ENCODE measurements at places on chromosomes 1 and 21.

DNA sequence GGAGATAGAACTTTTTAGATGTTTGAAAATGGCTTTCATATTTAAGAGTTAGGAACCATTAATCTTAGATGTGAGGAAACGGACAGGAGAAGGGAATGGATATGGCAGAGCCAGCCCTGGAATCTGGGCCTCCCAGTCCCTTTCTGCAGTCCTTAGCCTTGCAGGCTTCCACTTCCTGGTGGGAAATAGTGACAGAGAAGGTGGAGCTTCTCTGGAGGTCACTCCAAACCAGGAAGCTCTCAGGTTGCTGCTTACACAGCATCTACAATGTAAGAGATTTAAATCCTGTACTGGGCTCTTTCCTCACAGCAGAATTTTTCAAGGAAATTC is 2.5 kb downstream of the S100A11 start:
- no peak for DNase-seq

DNA sequence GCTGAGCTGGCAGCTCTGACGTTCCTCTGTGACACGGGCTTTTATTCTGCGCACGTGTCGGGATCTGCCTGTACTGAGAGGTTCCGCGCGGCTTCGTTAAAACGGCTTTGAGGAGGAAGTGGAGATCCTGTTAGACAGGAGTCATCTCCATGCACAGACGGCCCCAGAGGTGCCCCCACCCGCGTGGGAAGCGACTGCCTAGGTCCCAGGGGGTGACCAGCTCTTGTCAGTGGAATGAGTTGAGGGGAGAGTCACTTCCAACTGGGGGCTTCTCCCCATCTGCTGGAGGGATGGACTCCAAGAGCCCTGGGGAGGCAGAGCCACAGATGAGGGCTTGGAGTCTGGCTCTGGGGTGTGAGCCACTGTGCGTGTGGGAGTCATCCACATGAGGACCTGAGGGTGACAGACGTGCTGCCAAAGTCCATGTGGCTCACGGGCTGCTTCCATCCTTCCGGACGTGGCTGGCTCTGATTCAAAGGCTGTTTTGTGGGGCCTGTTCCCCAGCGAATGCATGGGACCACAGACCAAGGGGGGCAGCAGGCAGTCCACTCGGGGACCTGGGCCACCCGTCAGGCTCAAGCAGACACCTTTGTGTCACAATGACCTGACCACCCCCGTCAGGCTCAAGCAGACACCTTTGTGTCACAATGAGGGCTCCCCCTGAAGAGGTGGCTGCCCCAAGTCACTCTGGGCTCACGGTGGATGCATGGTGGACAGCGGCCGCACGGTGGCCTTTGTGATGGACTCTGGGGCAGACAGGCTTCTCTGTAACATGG is 26.8 kb downstream of the PTTG1IP start:
- no peak for DNase-seq

DNA sequence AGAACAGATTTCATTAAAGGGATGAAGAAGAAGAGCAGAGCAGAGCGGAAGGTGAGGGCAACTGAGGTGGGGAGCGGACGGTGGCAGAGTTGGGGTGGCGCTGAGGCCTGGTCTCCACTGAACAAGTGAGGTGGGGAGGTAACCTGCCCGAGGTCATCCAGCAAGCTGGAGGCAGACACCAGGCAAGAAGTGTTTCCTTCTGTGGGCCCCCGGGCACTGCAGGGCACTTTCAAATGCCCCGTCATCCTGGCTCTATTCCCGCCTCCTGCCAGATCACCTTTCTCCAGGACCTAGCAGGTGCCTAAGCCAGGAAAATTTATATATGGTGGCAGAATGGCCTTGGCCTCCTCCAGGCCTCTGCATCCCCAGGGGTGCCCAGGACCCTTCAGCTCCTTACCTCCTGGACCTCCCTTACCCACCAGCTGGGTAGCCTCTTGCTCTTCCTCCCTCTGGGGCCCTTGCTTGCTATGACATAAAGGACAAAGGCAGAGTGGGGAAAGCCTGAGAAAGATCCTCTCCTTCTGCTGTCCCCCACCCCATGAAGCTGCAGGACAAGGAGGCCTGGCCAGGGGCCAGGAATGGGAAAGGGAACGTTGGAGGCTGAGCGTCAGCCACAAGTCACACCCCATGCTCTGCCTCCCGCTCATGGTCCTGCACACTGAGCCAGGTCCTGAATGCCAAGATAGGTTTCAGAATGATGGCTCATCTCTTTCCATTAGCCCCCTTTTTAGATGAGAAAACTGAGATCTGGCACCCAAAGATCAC is 29.0 kb downstream of the VWA5B1 start:
- no peak for DNase-seq

- no peak for DNase-seq
Observed at GRCh38 chr1:154729031-154729442, 121.1 kb upstream of the ADAR start.

DNA sequence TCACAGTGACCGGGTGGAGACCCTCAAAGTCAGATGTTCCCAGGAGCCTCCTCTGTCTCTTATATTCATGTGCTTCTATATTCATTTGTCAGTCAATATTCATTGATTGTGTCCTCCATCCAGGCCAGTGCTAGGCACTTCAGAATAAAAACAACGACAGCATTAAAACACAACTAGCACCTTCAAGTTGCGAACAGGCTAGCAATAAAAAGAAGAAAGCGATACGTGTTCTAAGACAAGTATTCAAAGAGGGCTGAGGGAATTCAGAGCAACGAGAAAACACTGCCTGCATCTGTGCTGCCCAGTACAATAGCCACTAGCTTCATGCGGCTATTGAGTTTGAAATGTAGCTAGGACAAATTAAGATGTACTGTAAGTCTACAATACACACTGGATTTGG is 138.0 kb downstream of the PLXNA2 start:
- no peak for DNase-seq

DNA sequence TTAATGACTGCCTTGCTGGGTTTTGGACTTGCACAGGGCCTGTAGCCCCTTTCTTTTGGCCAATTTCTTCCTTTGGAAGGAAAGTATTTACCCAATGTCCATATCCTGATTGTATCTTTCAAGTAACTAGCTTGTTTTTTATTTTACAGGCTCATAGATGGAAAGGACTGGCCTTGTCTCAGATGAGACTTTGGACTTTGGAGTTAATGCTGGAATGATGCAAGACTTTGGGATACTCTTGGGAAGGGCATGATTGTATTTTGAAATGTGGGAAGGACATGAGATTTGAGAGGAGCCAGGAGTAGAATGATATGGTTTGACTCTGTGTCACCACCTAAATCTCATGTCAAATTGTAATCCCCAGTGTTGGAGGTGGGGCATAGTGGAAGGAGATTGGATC is 140.1 kb downstream of the C1orf94 start:
- DNase-seq = no peak

DNA sequence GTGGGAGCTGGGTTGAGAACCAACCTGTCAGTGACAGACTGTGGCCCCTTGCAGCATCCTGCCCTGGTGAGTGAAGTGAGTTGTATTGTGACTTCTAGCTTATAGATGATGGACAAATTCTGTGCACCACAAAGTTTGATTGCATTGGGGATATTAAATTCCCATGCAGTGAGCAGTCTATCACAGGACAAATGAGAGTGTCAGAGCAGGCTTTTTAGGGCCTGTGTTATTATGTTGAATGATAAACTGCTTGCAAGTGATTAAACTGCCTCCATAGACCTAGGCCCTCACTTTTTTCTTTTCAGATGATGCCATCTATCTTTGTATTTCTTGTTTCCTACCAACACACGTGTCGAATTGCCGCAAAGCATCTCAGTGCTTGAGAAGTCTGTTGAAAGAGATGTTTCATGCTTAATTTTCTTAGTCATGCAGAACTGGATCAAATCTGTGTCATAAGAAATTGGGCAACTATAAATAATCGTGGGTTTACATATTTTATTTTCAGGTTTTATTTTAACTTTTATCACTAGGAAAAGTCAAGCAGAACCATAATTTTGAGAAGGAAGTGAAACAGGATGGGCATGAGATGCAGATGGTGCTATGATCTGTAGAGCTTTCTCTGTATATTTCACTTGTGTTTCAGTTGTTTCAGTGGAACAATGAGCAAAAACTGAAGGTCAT is 199.2 kb downstream of the S1PR1 start:
- DNase-seq = no peak

DNA sequence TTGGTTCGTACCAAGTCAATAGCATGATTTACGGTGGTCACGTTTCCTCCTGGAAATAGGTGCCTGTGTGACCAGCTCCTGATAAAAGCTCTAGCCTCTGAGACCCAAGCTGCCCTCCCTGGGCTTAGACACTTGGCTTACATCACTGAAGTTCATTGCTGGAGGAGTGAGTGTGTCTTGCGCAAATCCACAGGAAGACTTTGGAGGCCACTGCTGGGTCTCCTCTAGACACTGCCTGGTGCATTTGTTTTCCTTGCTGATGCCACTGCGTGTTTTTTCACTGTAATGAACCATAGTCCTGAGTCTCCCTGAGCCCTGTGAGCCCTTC is 230.6 kb downstream of the DSCAM start:
- DNase-seq = no peak

DNA sequence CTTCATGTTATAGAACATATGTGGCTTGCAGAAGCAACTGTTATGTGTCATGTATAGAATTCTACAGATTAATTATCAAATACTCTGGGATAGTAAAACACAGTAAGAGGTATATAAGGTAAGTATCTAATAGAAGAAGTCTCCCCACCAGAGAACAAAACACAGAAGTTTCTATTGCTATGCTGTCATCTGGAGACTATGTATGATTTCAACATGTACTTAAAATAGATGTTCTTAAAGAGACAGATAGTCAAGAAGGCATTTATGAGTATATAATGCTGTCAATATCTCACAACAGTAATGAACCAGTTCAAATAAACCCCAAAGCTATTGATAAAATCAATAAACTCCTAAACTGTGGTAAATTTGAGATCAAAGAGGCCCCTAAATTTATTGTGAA is 8.1 kb upstream of the ADCY10 start:
- DNase-seq = no peak

GRCh38 chr1:224127925-224128819 is 14.3 kb downstream of the FBXO28 start:
- DNase-seq = no peak

DNA sequence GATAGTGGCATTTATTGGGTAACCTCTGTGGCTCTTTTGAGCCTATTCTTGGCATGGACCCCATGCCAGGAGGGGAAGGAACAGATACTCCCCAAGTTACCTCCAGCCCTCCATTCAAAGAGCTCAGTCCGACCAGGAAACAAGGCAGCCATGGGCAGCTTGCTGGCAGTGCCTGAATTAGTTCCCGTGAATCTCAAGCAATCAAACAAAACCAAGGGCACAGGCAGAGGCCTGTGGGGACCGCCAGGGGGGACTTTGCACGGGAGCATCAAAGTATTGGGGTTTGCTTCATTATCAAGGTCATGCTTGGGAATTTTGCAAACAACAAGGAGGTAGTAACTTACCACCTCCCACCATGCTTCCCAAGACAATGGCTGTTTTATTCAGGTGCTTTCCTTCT is 81.2 kb upstream of the IFFO2 start:
- DNase-seq = no peak

GRCh38 chr1:81730881-81731280 is 69.9 kb upstream of the ADGRL2 start:
- DNase-seq = no peak

DNA sequence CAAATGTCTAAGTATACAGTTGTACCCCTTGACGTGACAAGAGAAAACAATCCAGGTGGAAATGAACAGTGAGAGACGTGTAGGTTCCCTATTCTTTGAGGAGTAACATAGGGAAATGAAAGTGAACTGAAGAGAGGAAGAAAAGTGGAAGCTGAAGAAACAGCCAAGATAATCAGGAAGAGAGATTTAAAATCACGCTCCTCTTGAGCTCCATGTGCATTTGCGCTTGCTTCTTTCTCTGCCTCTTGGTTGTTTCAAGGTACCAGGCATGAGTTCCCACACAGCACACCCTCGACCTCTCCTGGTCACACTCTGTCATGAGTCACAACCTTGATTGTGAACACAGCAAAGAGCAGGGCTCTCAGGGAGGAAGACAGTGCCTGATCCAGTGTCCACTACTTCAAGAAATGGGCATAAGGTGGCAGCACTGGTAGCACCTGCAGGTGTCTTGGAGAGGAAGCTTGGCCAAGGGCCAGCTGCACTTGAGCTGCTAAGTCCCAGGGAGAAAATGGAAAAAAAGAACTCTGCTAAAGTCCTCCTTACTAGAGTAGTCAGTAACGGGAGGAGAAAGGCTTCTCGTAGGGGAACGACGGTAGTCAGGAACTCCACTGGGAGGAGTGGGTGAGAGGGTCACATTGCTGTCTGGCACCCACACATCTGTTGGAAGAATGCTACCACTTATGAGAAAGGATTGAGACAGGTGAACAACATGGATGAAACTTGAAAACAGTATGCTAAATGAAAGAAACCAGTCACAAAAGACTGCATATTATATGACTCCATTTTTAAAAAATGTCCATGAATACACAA is 18.3 kb upstream of the ARID1A start:
- DNase-seq = no peak

- DNase-seq = no peak
Observed at GRCh38 chr1:111615870-111616715, 3.5 kb upstream of the RAP1A start.

- no peak for DNase-seq
Observed at GRCh38 chr1:53400761-53401674, 58.2 kb upstream of the DMRTB1 start.

DNA sequence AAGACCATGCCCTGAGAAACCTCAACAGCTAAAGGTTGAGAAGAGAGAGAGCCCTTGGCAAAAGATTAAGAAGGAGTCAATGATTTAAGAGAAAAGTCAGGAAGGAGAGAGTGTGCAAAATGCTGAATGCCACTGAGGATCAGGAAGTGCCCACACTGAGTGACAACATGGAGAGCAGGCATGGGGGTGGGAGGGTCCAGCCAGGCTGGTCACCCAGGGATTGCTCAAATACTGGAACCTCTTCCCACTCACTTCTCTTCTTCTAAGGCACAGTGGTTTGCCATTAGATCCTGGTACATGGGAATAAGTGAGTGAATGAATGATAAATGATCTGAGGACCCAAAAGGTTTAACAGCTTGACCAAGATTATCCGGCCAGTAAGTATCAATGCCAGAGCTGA is 11.1 kb downstream of the PRR9 start:
- no peak for DNase-seq

- no peak for DNase-seq
Observed at GRCh38 chr21:28234326-28234725, 758.4 kb downstream of the LTN1 start.

DNA sequence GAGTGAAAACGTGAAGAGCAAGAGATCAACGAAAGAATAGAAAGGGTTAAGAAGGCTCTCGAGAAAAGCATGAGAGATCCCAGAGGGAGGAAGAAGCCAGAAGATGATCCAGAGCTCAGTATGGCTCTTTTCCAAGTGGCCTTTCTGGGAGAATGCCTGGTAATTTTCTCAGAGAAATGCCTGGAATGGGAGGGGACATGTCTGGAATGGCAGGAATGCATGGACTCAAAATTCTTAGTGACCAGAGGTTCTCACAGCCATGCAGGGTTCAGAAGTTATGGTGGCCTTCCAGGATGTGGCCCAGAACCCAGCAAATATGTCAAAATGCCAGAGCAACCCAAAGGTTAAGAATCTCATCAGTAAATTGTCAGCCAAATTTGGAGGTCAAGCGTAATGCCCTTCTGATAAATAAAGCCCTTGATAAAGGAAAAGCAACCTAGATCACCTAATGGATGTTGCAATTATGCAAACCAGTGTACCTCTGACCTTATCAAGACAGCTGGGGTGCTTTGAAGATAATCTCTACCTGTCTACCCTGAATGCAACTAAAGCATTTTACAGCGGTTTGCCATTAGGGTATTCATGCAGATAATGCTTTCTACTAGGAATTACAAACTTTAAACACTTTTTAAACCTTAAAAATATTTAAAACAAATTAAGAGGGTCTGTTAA is 53.1 kb downstream of the NBPF6 start:
- no peak for DNase-seq
